ENCODE measurements at places on chromosomes 6 and 20.

DNA sequence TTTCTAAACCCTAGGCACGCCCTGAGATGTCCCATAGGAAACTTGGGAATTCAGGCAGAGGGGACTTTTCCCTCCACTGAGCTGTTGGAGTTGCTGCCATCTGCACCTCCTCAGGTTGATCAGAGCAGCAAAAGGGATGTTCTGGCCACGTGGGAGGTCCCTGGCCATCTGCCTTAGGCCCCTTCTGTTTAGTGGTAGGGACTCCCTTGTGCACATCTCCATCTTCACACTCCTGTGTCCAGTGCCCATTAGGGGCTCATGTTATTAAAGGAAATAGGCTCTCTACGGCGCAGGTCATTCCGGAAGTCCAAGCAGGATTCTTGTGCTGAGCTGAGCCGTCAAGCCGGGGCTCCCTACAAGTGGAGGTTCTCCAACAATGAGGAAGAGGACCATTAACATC lies 237.8 kb upstream of the RIN2 start:
- DNase-seq: no peak

GRCh38 chr6:45956663-45957062 lies 59.0 kb downstream of the CLIC5 start:
- no peak for DNase-seq

DNA sequence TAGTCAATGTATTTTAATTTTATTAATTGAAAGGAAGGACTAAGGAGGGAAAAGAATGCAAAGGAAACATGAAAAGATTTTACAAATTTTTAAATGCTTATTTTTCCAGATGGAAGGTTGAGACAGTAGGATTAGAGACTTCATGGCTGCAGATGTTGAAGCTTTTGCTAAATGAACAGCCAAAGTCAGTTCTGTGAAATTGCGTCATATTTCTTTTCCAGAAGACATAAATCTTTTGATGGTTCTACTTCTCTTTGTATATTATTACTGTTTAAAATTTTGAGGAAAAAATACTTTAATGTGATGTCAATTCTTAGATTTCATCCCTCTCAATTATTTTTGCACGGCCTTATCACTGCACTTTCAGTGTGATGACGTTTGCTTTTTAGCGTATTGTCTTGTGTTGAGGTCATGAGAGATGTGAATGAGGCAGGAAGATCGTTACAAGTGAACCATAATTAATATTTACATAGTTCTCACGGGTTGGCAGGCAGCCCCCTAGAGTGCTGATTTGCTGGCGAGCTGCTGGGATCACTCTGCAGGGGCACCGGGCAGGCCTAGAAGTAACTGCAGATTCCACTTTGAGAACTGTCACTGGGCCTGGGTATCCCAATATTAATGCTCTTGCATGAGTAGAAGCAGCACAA lies 158.1 kb downstream of the TBXT start:
- DNase-seq: no peak

GRCh38 chr6:43910638-43911353 lies 140.8 kb downstream of the VEGFA start:
- DNase-seq: no peak

DNA sequence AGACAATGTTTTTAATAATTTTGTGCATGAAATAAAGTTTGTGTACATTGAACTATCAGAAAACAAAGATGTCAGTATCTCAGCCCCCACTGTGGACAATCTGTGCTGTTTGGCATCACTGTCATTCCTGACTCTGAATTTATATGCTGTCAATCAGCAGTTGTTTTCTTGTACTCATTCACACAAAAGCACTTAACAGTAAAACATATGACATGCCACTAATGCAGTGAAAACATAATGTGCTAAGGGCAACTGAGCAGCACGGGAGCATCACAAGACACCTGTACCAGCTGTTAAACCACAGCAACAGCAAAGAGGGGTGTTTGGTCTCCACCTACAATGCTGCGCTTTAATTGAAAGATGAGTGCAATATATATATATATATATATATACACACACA lies 647.8 kb upstream of the SLC35B3 start:
- DNase-seq: no peak

DNA sequence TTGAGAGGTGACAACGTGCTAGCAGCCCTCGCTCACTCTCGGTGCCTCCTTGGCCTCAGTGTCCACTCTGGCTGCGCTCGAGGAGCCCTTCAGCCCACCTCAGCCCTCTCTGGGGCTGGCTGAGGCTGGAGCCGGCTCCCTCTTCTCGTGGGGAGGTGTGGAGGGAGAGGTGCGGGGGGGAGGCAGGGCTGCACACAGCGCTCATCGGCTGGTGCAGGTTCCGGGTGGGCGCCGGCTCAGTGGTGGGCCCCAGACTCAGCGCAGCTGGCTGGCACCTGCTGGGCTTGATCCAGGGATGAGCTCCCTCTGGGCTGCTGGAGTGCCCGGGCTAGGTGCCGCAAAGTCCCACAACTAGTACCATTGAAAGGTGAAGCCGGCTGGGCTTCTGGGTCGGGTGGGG lies 957.8 kb upstream of the GJE1 start:
- no peak for DNase-seq

DNA sequence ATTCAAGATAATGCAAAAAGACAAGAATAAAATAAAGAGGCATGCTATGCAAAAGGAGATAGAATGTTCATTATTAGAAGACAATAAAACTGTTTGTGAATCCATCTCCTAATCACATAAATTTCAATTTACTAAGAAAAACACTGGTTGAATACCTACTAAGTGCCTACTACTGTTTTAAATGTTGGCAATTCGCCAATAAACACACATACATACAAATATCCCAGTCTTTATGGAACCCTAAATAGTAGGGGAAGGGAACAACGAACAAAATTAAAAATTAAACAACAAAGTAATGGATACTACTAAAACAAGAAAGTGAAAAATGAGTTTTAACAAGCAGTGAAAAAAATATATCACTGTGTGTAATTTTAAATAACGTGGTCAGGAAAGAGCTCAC lies 158.5 kb downstream of the TBC1D32 start:
- DNase-seq: no peak

- DNase-seq: no peak
These were observed 3.6 kb downstream of the PPP1R10 start for GRCh38 chr6:30613251-30614043.

GRCh38 chr6:18154507-18155149 lies at the start of gene TPMT:
Gene TPMT (minus strand): TSS chr6:18155077. CDS start chr6:18149127, 5,950 bp downstream.
- DNase-seq: no peak

DNA sequence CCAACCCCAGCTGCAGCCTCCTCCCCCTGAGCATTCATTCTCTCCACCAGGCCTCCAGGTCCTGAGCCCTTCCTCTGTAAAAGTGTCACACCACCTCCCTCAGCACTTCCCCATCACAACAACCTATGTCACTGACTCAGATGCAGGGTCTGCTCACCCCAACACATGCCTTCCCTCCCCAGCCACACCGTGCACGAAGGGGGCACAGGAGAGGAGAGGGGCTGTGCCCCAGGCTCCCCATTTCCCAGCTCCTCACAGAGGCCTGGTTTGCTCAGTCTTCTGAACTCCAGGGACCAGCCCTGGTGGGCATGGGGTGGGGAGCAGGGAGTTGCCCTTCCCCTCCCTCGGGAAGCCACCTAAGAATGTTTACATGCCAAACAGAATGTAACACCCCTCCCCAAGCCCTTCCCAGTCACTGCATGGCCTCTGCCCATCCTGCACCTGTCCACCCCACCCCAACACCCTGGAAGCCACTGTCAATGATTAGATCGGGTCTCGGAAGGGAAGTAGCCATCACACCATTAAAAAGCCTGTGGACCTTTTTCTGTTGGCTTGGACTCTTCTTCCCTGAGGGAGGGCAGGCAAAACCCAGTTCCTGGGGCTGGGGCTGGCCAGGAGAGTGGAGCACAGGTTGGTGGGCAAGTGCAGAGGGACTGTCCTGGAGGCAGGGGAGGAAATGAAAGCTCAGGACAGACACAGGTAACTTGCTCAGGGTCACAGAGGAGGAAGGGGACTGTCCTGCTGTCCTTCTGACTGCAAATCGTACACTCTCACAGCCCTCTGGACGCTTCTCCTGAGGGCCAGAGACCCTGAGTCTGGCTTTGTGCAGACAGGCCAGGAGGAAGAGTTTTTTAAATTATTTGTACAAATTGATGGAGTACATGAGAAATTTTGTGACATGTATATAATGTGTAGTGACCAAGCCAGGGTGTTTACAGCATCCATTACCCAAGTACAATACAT lies 10.1 kb upstream of the SLC22A7 start:
- DNase-seq: no peak

DNA sequence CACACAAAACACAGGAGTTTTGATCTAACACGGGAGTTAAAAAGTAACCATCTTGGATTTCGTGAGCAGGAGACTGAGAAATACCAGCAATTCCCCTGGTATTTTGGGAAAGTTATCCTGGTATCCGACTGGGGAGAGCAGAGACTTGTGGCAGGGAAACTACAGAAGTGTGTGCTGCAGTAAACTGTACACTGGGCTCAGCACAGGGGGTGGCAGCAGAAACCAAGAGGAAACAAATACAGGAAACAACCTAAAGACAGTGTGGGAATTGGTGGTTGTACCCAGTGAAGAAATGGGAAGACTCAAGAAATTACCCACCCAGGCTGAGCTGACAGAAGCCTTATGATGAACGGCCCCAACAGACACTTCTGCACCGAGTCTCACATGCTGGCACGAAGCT lies 109.8 kb downstream of the CHD6 start:
- no peak for DNase-seq

GRCh38 chr6:152295346-152295745 lies 341.8 kb downstream of the SYNE1 start:
- no peak for DNase-seq

GRCh38 chr6:140500849-140501248 lies 1126.4 kb upstream of the CITED2 start:
- no peak for DNase-seq

DNA sequence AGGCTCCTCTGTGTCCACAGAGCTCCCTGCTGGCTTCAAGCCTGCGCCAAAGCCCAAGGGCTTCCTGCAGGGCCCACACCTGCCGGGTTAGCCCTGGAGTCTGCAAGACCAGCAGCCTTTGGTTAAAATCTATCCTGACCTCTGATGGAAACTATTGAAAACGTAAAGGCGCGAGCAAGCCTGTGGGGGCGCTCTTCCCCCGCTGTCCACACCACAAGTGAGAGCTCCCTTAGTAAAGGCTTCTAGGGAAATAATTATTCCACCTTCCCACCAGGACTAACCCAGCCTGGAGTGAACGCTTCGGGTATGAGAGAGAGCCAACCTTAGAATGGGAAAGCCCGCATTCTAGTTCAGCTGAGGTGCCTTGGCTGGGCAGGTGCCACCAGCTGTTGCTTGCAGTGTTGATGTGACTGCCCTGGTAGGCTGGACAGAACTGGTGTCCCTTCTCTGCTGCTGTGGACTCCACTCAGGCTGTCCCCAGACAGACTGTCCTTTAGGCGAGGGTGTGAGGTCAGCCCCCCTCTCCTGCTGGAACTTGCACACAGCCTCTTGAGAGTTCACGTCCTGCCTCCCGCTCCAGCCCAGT lies 68.7 kb downstream of the SYTL3 start:
- no peak for DNase-seq

- DNase-seq: no peak
These were observed 987.7 kb downstream of the GRIK2 start for GRCh38 chr6:102381203-102381602.

- no peak for DNase-seq
These were observed 512.7 kb upstream of the ZNF337 start for GRCh38 chr20:26209171-26209941.

GRCh38 chr6:104959026-104959858 lies 2.3 kb downstream of the LIN28B start:
- DNase-seq: no peak

DNA sequence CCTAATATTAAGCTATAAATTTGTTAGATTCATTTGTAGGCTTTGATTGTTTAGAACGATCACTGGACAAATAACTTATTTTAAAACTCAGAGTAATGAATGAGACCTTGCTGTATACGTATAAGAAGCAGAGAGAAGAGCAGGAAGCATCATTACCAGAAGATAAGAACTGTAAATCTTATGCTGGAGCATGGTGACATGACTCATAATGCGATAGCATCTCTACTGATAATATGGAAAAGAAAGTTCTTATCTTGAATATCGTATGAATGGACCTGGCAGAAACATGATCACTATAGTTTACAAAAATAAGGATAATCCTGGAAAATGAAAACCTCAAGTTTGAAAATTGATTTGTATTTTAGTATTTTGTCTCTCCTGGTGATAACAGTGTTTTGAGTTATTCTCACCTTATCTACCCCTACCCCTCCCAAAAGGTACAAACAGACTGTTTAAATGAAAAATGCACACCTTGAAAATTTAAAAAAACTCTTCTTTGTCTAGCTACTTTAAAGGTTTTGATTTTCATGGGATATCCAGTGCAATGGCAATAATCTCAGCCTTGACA lies 2.0 kb upstream of the ZSCAN26 start:
- no peak for DNase-seq

DNA sequence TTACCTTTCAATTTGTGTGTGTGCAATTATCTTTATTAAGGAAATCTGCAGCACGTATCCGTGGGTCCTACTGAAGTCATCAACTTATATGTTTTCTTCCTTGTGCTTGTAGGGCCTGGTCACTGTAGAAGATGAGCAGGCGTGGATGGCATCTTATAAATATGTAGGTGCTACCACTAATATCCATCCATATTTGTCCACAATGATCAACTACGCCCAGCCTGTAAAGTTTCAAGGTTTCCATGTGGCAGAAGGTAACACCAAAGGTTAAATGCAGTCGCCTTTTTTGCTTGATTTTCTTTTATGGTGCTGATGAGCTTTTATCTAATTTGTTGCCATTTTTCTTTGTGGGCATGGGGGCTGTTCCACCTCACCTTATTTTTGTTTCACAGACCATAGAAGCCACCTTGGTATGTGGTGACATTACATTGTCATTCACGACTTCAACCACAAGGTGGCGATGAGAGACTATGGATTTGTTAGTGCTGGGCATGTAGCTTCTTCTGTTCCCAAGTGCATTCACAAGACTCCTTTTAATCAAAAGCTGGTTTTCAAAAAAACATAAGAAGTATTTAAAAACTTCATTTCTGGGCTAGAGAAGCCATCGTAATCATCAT lies 106.5 kb upstream of the LAMP5 start:
- peak; percentile 7 for DNase-seq

DNA sequence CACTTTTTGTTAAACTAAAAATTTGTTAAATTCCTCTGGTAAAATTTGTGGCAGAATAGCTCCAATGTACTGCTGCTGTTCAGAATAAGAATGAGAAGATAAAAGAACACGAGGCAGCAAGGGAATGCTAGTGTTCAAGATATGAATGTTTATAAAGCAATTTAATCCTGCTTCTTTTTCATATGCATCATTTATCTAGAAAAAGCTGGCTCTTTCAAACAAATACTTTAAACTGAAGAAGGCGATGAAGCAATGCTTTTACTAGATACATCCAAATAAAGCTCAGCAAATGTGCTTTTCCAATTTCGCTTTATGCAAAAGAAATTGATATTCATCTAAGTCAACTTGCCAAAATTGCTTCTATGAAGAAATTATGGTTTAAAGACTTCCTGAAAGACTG lies 66.5 kb downstream of the COL9A1 start:
- DNase-seq: no peak

All from effector CD4-positive, alpha-beta T cell (primary cell).